ENCODE measurements at places on chromosomes 2 and 18.

- no peak for DNase-seq
Measured at GRCh38 chr2:170423919-170424318, 246.0 kb downstream of the MYO3B start.

DNA sequence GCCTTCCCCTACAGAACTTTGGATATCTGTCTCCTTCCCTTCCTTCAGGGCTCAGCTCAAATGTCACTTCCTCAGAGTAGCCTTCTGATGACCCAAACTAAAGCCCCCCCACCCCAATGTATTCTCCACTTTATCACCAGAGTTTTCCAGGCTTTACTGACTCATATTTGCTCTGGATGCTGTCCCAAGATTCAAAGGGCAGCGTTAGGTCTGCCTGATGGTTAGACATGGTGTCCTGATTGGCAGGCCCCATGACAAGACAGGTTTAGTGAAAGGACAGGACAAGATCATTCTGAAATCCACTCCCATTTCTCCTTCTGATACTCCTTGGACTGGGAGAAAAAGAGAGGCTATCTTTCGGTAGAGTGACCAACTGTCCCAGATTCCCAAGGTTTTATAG lies 22.6 kb upstream of the RPIA start:
- no peak for DNase-seq

DNA sequence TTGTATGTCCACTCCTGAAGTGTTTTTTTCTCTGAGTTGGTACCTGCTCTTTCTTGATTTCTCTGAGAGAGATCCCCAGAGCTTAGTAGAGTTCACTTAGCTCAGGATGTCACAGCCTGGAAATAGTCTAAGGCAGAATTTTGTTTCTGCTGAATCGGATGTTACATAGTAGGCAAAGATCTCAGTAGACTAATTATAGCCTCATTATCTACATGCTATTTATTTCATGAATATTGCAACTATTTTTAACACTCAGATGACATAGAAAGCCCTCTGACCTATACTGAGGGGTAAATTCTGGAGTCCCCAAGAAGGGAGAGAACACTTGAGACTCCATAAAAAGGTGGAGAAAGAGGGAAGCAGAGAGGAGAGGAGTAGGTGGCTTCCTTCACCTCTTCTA lies 160.2 kb downstream of the FHOD3 start:
- DNase-seq: no peak

- no peak for DNase-seq
Measured at GRCh38 chr2:20723543-20723942, 56.6 kb downstream of the GDF7 start.

- DNase-seq: no peak
Measured at GRCh38 chr2:166545473-166545872, 51.4 kb upstream of the SCN7A start.
